Naive thymus-derived CD4-positive, alpha-beta T cell (primary cell): ENCODE measurements at places on chromosomes 6 and 20. TPM values are rescaled to one million over a fixed set of nuclear protein-coding genes. Genes with fewer than 3 reads are reported as not detected.
A peak's percentile ranks its signal among the peaks of the same experiment; 100 is the strongest.

DNA sequence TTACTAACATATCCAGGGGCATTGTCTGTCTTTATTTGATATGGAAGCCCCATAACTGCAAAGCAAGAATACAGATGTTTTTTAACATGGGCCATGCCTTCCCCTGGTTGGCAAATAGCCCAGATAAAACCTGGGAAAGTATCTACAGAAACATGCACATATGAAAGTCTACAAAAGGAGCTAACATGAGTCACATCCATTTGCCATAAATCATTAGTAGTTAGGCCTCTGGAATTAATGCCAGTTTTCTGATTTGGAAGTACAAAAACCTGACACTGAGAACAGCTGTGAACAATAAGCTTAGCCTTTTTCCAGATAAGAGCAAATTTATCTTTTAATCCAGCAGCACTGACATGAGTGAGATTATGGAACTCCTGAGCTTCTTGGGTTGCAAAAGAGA is 418.0 kb upstream of the IMPG1 start:
- no peaks in the 10 kb centered on the region for H3K4me1 ChIP-seq
- H3K27ac ChIP-seq = no peak overlapping the region
- no peak overlapping the region for H3K4me3 ChIP-seq
- no peaks in the 10 kb centered on the region for H3K36me3 ChIP-seq
- DNase-seq = no peak
- no peaks in the 10 kb centered on the region for H3K27me3 ChIP-seq

DNA sequence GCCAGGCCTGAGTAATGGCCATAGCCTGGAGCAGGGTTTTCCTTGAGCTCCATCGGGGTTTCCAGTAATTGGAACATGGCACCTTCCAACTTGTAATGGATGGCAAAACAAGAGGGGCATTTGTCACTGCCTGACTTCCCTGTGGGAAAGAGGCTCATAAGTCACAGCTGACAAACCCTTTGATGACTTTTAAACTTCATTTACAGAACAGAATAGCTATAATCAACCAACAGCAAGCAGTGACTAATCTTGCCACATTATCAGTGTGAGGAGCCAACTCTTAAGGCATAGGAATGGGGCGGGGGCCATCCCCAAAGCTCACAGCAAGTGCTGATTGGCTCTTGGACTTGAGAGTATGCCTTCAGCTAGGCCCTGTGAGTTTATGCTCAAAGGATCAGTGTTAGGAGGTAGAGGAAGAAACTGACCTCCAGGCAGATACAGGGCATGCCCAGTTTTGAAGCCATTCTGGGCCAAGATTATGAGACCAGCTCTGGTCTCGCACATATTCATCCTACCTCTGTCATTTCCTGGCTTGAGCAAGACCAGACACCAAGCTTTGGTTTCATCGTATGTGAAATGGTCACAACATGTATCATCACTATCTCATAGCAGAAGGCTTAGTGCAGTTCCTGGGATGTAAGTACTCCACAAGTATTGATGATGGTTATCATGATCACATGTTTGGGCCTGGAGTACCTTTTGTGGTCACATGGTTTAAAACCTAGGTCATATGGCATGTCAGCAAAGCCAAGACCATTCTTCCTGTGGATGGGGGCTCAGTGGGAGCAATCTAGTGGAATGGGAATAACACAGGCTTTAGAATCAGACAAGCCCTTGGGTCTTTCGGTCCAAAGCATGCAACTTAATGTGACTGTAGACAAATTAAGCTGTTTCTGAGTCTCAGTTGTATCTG is 49.2 kb downstream of the EIF2S2 start:
- H3K27ac ChIP-seq = no peak overlapping the region
- no peak for DNase-seq
- no peaks in the 10 kb centered on the region for H3K27me3 ChIP-seq
- H3K4me3 ChIP-seq = no peak overlapping the region

GRCh38 chr20:61345656-61346055 is 93.6 kb downstream of the CDH4 start:
- H3K4me3 ChIP-seq = no peak overlapping the region
- H3K36me3 ChIP-seq = no peaks in the 10 kb centered on the region
- H3K27ac ChIP-seq = no peak overlapping the region
- no peaks in the 10 kb centered on the region for H3K27me3 ChIP-seq
- DNase-seq = no peak

DNA sequence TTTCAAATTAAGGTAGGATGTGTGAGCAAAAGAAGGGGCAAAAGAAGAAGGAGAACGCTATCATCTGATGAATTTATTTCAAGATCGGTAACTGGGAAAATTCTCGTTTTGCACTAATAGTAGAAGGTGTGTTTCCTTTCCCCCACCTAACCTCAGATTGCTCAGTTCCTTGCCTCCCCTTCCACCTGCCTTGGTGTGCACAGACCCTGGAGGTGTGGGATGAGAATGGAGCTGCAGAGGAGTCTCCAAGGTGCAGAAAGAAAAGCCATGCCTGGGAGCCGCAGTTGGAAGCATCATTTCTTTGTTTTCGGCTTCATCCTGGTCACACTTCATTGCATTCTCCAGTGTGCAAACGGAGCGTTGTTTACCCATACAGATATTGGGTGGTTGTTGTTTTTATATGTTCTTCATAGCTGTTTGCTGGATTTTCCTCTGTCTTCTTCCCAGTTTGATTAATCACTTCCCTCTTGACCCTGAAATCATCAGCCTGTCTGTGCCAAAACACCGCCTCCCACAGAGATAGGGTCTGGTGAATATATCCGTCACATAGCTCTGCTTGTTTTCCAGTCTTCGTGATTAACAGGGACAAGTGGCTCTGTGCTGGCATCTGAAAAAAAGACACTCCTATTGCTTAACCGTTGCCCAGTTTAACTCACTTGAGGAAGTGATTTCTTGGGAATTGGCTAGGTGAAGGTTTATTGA is 40.2 kb upstream of the NEDD9 start:
- DNase-seq = no peak
- H3K27me3 ChIP-seq = no peaks in the 10 kb centered on the region
- no peak overlapping the region for H3K27ac ChIP-seq
- H3K4me1 ChIP-seq = peaks cover 11% of the 10 kb centered on the region

GRCh38 chr6:152423216-152424103 is 213.7 kb downstream of the SYNE1 start:
- DNase-seq = no peak
- no peak overlapping the region for H3K27ac ChIP-seq
- H3K36me3 ChIP-seq = no peaks in the 10 kb centered on the region
- no peak overlapping the region for H3K4me3 ChIP-seq
- H3K4me1 ChIP-seq = no peaks in the 10 kb centered on the region

DNA sequence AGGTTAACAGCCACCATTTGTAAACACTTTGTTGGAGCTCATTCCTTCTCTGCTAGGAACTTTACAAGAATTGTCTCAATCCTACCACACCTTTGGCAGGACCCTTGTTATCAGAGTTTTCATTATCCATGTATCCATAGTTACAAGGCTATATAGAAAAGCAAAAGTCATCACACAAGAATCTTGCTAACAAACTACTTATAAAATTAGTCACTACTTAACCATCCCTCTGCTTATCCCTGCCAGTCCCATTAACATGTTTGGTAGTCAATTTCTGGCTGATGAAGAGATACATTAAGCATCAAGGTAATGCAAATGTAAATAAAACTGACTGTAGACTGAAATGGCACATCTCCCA is 10.4 kb downstream of the ZSWIM3 start:
- H3K27ac ChIP-seq = no peak overlapping the region
- no peak overlapping the region for H3K4me3 ChIP-seq
- H3K27me3 ChIP-seq = no peaks in the 10 kb centered on the region

DNA sequence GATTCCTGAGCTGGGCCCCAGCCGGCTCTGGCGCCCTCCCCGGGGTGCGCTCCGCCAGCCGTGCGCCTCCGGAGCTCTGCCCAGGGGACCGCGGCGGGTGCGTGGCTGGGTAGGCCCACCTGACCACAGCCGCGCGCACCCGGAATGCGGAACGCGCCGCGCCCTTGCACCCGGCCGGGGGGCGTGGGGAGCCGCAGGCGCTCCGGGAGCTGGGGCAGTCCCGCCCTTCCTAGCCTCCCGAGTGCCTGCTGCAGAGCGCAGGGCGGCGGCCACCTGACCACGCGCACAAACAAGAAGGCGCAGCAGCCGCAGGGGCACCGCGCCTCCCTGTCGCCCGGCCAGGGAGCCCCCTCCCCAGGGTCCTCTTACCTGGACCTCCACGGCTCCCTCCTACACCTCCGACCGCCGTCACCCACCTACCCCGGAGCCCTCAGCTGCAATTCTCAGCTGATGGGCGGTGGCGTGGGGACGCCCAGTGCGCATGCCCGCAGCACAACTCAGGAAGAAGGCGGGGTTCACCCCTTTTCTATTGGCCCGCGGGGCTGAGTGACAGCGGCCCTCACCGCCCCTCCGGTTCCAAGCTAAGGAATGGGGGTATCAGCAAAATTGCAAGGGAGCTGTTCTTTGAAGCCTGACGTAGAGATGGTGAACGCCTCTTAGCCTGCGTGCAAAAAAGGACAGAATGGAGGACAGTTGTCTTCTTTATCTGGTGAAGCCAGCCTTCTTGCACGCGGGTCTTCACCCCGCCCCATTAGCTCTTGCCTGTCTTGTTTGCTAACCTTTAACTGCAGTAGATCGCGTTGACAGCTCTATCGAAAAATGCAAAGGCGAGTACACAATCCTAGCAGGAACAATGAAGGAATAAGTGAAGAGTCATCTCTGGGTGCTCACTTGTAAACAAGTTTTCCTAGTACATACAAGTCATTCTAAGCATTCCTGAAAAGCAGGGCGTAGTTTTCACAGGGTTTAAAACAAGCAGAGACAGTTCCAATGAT is at the start of gene STX7:
TSS of gene STX7 (minus strand) at position 479 of the 995 bp plus-strand sequence. CDS start 9,586 bp downstream, outside the sequence.
- peaks cover 10% of the 10 kb centered on the region for H3K4me1 ChIP-seq
- peak within 1 kb of the TSS; percentile 78 for H3K4me3 ChIP-seq
- no peaks in the 10 kb centered on the region for H3K36me3 ChIP-seq
- H3K27me3 ChIP-seq = no peaks in the 10 kb centered on the region

GRCh38 chr6:107061125-107062020 is 33.4 kb downstream of the MTRES1 start:
- no peak overlapping the region for H3K27ac ChIP-seq
- no peaks in the 10 kb centered on the region for H3K36me3 ChIP-seq
- DNase-seq = no peak
- H3K27me3 ChIP-seq = no peaks in the 10 kb centered on the region
- peaks cover 11% of the 10 kb centered on the region for H3K4me1 ChIP-seq

GRCh38 chr20:31966991-31967655 is 828 bp upstream of the XKR7 start:
- no peaks in the 10 kb centered on the region for H3K4me1 ChIP-seq
- H3K36me3 ChIP-seq = no peaks in the 10 kb centered on the region
- DNase-seq = no peak
- H3K4me3 ChIP-seq = no peak overlapping the region
- no peak overlapping the region for H3K27ac ChIP-seq

GRCh38 chr6:10409731-10410206 is 5.1 kb downstream of the TFAP2A start:
- no peak overlapping the region for H3K4me3 ChIP-seq
- DNase-seq = no peak
- H3K4me1 ChIP-seq = peaks cover 10% of the 10 kb centered on the region
- peaks cover 28% of the 10 kb centered on the region for H3K27me3 ChIP-seq
- H3K27ac ChIP-seq = no peak overlapping the region

Gene PHF20
- 76.7 TPM for total RNA-seq

Gene MDC1
- total RNA-seq = 62.0 TPM

Gene VSTM2L
- total RNA-seq = not detected

Gene GSTA1
- not detected for total RNA-seq

Gene AARS2
- total RNA-seq = 28.3 TPM

Gene TMC2
- not detected for total RNA-seq
